Esophagus squamous epithelium (tissue), 5 donors: ENCODE measurements at places on chromosomes 2 and 18. TPM values are rescaled to one million over a fixed set of nuclear protein-coding genes. Genes with fewer than 3 reads are reported as not detected.

- H3K4me1 ChIP-seq, result peaks cover 3% of the 10 kb centered on the region
- no peaks in the 10 kb centered on the region for H3K36me3 ChIP-seq
- H3K27me3 ChIP-seq, result no peaks in the 10 kb centered on the region
- DNase-seq, result no peak
- H3K27ac ChIP-seq, result no peak overlapping the region
- no peak overlapping the region for H3K4me3 ChIP-seq
These were observed 18.2 kb upstream of the DAW1 start for GRCh38 chr2:227853204-227853629.

DNA sequence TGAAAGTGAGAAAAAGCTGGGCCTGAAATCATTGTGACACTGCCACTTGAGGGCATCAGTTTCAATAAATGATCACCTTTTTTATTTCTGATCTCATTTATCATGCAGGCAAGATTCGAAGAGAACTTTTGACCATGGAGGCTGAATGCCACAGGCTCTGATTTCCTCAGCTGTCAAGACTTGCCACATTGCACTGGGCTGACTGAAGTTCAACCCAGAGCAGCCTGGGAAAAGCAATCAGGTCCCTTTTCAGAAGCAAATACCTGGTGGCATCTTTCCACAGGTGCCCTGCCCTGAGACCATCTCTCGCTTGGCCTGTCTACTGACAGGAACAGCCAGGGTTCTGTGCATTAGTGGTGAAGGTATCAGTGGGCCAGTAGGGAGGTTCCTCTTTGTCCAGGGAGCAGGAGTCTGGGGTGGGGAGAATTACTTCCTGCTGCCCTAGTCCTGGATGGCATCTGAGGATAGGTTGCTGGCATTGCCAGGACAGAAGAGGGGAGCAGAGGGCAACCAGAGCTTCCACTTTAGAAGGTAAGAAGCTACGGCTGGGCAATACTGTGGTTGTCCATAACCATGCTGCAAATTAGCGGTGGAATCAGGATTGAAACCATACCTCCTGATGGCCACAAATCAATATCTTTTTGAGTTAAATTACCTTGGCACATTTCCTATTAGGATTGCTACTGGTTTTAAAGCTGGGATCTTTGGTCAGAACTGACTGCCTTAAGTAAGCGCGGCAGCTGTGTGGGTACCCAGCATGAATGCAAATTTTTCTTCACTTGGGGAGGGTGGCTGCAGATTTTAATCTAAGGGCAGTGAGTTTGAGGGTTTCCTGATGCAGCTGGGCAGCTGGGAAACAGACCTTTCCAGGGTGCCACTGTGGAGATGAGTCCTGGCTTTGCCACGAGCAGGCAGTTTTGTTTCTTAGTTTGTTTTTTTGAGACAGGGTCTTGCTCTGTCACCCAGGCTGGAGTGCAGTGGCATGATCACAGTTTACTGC, 394.5 kb downstream of the ALK start:
- no peaks in the 10 kb centered on the region for H3K27me3 ChIP-seq
- peaks cover 10% of the 10 kb centered on the region for H3K4me1 ChIP-seq
- no peak overlapping the region for H3K27ac ChIP-seq
- H3K4me3 ChIP-seq, result no peak overlapping the region

- H3K27me3 ChIP-seq, result no peaks in the 10 kb centered on the region
- no peaks in the 10 kb centered on the region for H3K36me3 ChIP-seq
- no peaks in the 10 kb centered on the region for H3K4me1 ChIP-seq
- no peak for DNase-seq
- no peak overlapping the region for H3K27ac ChIP-seq
These were observed 15.8 kb upstream of the COL6A3 start for GRCh38 chr2:237429753-237430152.

DNA sequence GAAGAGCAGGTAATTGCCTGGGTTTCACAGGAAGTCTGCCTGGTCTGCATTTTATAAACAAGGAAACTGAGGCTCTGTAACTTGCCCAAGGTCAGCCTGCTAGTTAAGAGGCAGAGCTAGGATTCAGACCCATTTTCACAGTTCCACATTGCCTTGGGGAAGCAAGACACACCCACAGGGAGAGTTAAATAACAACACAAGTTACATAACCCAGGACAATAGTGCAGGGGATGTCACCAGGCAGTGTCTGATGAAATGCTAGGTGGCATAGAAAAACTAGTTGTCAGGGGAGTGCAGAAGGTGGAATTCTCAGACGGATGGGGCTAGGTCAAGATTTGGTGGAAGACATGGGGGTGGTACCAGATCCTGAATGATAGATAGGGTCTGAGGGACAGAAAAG, 69.7 kb downstream of the PRKCE start:
- no peak overlapping the region for H3K4me3 ChIP-seq
- H3K27ac ChIP-seq, result no peak overlapping the region
- DNase-seq, result no peak
- no peaks in the 10 kb centered on the region for H3K4me1 ChIP-seq

DNA sequence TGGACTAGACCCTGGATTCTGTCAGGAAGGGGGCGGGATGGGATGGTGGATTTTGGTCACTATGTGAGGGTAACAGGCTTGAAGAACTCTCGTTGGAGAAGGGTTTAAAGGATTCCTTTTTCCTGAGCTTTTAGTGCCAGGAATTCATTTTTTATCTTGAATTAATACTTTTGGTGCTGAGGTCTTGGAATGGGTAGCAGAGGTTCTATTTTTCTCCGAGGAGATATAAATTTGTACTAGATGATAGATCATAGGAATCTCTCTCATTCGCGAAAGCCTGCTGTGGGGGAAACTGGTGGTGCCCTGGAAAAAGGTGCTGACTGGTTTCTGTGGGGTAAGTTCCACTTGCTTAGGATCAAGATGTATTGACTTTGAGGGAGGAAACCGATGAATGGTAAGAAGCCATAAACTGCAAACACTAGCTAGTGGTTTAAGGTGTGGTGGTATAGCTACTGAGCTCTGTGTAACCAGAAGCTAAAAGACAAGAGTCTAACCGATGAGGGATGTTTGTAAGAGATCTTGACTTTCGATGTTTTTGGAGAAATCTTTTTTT, 706 bp downstream of the AGPS start:
- H3K27ac ChIP-seq, result peak overlapping the region; percentile 86
- DNase-seq, result no peak
- H3K27me3 ChIP-seq, result no peaks in the 10 kb centered on the region
- no peaks in the 10 kb centered on the region for H3K36me3 ChIP-seq

GRCh38 chr18:2173486-2173885, 397.8 kb downstream of the METTL4 start:
- H3K36me3 ChIP-seq, result no peaks in the 10 kb centered on the region
- H3K4me3 ChIP-seq, result no peak overlapping the region
- no peak overlapping the region for H3K27ac ChIP-seq
- DNase-seq, result no peak
- no peaks in the 10 kb centered on the region for H3K27me3 ChIP-seq

DNA sequence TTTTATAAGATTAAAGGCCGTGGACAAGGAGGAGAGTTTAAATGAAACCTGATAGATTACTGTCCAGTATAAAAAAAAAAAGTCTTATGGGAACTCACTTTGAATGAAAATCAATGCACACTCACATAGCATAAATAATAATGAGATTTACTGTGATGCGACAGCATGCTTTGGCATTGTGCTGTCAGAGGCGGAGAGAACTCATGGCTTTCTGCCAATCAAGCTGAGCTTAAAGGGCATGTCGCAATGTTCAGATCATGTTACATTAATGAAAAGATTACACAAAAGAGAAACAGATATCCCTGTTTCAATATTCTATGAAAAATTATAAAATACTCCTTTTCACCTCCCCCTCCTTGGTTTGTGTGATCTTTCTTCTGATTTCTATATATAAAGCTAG, 310.8 kb downstream of the ERBB4 start:
- peaks cover 5% of the 10 kb centered on the region for H3K4me1 ChIP-seq
- no peaks in the 10 kb centered on the region for H3K36me3 ChIP-seq
- no peak overlapping the region for H3K27ac ChIP-seq
- no peaks in the 10 kb centered on the region for H3K27me3 ChIP-seq
- no peak for DNase-seq
- no peak overlapping the region for H3K4me3 ChIP-seq

GRCh38 chr2:22360735-22361374, 1024.1 kb upstream of the KLHL29 start:
- H3K4me1 ChIP-seq, result no peaks in the 10 kb centered on the region
- H3K27ac ChIP-seq, result no peak overlapping the region
- H3K4me3 ChIP-seq, result no peak overlapping the region
- H3K27me3 ChIP-seq, result no peaks in the 10 kb centered on the region
- no peaks in the 10 kb centered on the region for H3K36me3 ChIP-seq

DNA sequence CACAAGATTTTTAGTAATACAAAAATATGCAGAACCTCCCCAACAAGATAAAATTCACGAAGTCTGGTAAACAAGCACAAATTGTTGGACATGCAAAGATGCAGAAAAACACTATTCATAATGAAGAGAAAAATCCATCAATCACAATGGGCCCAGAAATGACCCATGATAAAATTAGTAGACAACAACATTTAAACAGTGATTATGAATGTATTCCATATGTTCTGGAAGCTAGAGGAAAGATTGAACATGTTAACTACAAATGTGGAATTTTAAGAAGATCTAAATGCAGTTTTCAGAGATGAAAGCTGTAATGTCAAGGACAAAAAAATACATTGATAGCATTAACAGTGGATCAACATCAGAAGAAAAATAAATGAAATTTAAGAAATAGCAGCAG, 243.3 kb upstream of the LINC00305 start:
- H3K27me3 ChIP-seq, result no peaks in the 10 kb centered on the region
- H3K27ac ChIP-seq, result no peak overlapping the region
- H3K4me3 ChIP-seq, result no peak overlapping the region
- no peaks in the 10 kb centered on the region for H3K4me1 ChIP-seq
- H3K36me3 ChIP-seq, result no peaks in the 10 kb centered on the region

DNA sequence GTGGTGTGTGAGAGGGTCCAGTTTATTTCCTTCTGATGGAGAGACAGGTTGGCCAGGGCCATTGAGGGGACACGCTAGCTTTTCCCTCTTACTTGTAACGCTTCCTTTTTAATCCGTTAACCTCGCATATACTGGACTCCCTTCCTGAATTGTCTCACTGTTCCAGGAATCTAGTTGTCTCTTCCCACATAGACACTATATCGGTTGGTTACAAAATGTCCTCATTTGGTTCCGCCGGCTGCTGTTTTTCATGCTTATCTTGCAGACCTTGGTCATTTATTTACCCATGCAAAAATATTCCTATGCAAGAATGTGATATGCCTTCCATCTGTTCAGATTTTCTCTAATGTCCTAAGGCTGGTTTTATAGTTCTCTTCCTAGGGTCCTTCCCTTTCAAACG, 35.0 kb downstream of the NEURL3 start:
- peaks cover 8% of the 10 kb centered on the region for H3K4me1 ChIP-seq
- no peak overlapping the region for H3K27ac ChIP-seq
- H3K36me3 ChIP-seq, result no peaks in the 10 kb centered on the region
- no peak for DNase-seq
- peaks cover 12% of the 10 kb centered on the region for H3K27me3 ChIP-seq

DNA sequence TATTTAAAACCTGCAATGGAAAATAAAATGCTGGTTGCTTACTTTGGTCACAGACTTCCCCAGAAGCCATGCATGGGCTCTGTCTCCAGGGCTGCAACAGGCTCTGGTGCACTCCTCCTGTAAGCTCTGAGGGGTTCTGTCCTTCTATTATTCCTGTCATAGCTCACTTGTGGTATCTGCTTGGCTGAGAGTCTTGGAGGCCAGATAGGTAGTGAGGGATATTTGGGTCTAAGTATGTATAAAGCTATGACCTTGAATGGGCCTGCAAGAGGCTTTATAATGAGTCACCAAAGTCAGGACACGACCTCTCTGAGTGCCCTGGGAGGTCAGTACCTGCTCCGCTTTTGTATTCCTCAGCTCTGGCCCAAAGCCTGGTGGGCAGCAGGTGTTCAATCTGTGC, 141.6 kb upstream of the CAPN13 start:
- H3K4me3 ChIP-seq, result no peak overlapping the region
- H3K27me3 ChIP-seq, result no peaks in the 10 kb centered on the region
- no peaks in the 10 kb centered on the region for H3K4me1 ChIP-seq
- H3K27ac ChIP-seq, result no peak overlapping the region
- no peaks in the 10 kb centered on the region for H3K36me3 ChIP-seq

- no peaks in the 10 kb centered on the region for H3K36me3 ChIP-seq
- H3K4me3 ChIP-seq, result no peak overlapping the region
- DNase-seq, result no peak
- H3K4me1 ChIP-seq, result no peaks in the 10 kb centered on the region
- no peaks in the 10 kb centered on the region for H3K27me3 ChIP-seq
These were observed 72.9 kb upstream of the HK2 start for GRCh38 chr2:74760875-74761630.

DNA sequence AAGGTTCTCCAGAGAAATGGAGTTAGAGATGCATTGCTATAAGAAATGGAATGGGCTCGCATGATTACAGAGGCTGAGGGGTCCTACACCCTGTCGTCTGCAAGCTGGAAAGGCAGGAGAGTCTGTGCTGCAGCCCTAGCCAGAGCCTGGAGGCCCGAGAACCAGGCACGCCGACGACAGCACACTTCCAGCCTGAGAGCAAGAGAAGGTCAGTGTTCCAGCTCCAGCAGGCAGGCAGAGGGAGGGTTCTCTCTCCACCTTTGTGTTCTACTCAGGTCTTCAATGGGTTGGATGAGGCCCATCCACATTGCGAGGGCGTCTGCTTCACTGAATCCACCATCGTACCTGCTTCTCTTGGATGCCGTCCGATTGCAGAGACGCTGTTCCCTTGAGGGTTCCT, 177.6 kb upstream of the HDAC4 start:
- no peak overlapping the region for H3K27ac ChIP-seq
- no peaks in the 10 kb centered on the region for H3K36me3 ChIP-seq
- no peaks in the 10 kb centered on the region for H3K4me1 ChIP-seq
- H3K4me3 ChIP-seq, result no peak overlapping the region
- no peak for DNase-seq

DNA sequence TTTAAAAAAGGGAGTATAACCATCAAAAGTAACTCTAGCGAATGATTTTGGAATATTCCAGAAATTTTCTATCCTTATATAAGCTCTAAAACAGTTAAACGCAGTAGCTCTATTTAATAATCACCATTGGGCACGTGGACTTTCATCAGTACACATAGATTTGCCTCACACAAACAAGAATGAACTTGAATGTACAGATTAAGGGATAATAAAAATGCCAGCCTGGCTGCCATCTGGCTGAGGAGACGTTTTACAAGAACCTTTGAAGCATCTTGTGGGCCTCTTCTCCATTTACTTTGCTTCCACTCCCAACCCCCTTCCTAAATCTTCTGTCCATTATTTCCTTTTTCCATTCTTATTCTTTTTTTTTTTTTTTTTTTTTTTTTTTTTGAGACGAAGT, 47.2 kb downstream of the AGAP1 start:
- peaks cover 62% of the 10 kb centered on the region for H3K4me1 ChIP-seq
- H3K4me3 ChIP-seq, result no peak overlapping the region
- H3K36me3 ChIP-seq, result no peaks in the 10 kb centered on the region
- no peak overlapping the region for H3K27ac ChIP-seq
- H3K27me3 ChIP-seq, result no peaks in the 10 kb centered on the region
- DNase-seq, result no peak

The TANK gene
- total RNA-seq, result 83.7 TPM

The CNNM3 gene
- total RNA-seq, result 3.7 TPM

The SULT1C2 gene
- total RNA-seq, result not detected

The AGXT gene
- not detected for total RNA-seq

The CREG2 gene
- 0.38 TPM for total RNA-seq

The ST6GAL2 gene
- total RNA-seq, result 5.7 TPM

The CNTNAP5 gene
- total RNA-seq, result not detected
